ENCODE measurements at places on chromosomes 4 and X. TPM values are rescaled to one million over a fixed set of nuclear protein-coding genes. Genes with fewer than 3 reads are reported as not detected.

DNA sequence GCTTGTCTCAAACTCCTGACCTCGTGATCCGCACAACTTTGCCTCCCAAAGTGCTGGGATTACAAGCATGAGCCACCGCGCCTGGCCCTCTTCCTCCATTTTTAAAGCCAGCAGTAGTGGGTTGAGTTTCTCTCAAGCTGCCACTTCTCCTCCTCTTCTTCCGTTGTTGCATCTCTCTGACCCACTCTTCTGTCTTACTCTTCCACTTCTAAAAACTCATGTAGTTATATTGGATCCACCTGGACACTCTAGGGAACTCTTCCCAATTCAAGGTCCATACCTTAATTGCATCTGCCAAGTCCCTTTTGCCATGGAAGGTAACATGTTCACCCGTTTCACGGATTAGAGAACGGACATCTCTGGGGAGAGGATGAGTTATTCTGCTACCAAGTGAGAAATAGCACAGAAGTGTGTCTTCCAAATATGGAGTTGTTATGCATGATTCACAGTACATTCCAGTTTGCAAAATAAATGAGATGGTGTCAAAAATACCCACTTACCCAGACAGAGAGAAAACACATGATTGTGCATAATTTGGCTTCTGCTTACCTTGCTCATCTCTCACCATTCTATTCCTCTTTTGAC lies 51.8 kb downstream of the GBA3 start:
- DNase-seq: no peak

Gene DMRTC1B
- polyA plus RNA-seq: 0.75 TPM

Gene DYNLT3
- 8.8 TPM for polyA plus RNA-seq

Gene TRPC3
- polyA plus RNA-seq: 0.19 TPM

GRCh38 chr4:46211406-46211805 lies 87.6 kb upstream of the GABRG1 start:
- no peak for DNase-seq

DNA sequence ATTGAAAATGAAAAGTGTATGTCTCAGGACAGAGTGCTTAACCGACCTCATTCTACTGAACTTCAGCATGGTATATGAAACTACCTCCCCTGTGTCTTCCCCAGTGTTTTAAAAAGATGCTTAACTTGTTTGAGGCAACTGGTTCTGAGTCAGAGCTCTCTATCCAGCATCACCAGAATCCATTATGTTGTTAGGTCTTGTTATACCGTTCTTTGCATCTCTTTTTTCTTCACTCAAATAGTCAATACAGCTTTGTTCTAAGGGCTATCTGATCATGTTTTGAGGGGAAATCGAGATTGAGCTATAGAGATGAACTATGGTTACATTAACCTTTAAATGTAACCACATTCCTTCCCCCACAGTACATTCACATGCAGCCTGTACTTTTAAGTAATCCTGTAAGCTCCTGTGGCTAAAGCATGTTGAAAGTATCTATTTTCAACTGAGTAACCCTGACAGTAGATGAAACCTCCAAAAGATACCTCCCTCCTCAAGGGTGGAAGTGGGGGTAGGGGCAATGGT lies 514.4 kb downstream of the RPA4 start:
- no peak for DNase-seq

- no peak for DNase-seq
These were observed 53.2 kb downstream of the SPRY1 start for GRCh38 chr4:123449780-123450179.

DNA sequence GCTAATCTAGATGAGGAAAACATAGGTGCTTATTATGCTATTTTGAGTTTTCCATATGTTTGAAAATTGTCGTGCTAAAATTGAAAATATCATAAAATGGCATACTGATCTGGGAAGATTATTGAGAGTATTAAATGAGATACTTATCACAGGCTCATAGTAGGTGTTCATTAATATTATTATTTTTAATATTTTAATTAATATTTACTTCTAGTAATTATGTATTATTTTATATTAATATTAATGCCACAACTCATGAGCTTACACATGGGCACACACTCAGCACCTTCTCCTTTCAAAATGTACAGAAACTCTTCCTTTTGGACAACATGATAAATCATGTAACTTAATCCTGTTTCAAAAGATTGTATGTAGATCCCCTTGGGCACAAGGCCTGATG lies 223.6 kb downstream of the RAB28 start:
- no peak for DNase-seq

- no peak for DNase-seq
These were observed 6.6 kb downstream of the ABCD1 start for GRCh38 chrX:153731117-153731844.

Gene ARSD
- polyA plus RNA-seq: 9.4 TPM

GRCh38 chrX:16544969-16545368 lies 105.0 kb upstream of the S100G start:
- no peak for DNase-seq

Gene H2BW2
- polyA plus RNA-seq: 0.62 TPM

Gene GLRB
- polyA plus RNA-seq: 6.5 TPM

Gene GBA3
- 0.54 TPM for polyA plus RNA-seq

GRCh38 chr4:165326831-165327210 lies 648 bp upstream of the MSMO1 start:
- no peak for DNase-seq

Measured in hindlimb muscle (tissue), 1 donor.